ENCODE measurements at places on chromosomes 13 and 19.

- DNase-seq: no peak
These were observed 594 bp downstream of the URI1 start for GRCh38 chr19:29942404-29943261.

DNA sequence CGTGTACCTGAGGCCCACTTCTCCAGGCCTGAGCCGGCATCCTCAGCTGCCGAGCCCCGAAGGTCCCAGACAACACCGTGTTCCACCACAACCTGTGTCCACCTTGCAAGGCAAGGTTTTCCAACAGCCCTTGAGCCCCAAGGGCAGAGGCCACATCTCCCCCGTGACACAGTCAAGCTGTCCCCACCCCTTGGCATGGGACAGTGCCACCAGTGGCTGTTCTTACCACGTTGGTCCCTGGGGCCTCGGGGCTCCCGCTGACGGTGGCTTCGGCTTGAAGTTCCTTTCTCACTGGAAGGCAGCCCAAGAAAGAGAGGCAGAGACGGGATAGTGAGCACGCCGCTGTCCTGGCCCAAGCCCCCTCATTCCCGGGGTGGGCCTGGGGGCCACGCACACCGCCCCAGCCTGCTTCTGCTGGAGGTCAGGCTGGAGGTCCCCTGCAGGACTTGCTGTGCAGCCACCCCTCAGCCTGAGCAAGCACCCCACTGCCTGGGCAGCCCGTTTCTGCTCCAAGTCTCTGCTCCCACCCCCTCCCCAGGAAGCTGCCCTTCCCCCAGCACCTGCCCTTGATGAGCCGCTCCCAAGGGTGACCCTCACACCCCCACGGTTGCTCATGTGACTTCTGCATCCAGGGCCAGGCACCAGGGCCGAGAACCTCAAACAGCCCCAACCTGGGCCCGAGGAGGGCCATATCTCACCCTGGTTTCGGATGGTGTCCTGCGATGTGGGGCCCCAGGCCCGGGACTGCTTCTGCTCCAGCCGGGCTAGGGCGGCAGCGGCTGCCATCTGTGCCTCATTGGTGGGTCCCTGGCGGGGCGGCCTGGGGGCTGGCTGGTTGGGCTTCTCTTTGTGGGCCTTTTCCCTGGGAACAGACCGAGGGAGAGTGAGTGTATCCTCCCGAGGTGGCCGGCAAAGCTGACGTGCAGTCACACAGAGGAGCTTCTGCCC, 4.1 kb downstream of the UBXN6 start:
- no peak for DNase-seq

- DNase-seq: no peak
These were observed 81.4 kb upstream of the MEDAG start for GRCh38 chr13:30824651-30825050.

GRCh38 chr19:49677231-49677900, at the start of gene PRMT1:
PRMT1 (plus strand) TSS chr19:49677271; CDS start chr19:49677281, 10 bp downstream.
- no peak for DNase-seq

DNA sequence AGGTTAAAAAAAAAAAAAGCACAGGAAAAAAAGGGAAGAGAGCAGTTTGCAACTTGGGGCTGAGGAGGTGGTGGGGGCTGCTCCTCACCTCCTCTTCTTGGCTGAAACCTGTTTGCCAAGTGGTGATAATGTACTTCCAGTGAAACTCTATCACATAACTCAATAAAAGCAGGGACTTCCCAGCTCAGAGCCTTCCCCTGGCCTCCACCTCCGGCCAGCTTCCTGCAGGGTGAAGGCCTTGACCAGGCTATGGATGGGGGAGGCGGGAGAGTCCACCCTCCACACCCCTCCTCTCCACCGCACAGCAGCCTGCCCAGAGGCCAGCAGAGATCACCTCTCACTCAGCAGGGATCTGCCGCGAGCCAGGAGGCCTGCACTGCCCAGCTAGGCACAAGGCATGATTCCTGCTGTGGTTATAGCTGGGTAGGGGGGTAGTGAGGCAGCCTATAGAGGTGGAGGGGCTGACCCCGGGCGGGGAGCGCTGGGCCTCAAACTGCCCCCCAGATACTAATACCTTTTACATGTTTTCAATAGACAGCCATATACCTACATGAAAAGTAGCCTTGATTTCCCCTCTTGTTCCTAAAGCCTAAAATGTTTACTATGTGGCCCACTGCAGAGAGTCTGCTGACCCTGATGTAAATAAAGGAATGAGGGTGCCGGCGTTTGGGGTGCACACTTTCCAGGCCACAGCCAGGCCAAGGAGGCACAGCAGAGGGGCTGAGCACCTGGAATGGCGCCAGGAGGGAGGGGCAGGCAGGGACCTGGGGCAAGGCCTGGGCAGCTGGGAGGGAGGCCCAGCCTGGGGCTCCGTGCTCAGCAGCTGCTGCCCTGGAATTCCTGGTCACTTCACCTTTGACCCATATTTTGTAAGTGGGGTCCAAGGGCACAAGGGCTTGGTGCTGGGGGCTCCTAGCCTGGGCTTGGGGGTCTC, 10.3 kb downstream of the ZNF787 start:
- no peak for DNase-seq

DNA sequence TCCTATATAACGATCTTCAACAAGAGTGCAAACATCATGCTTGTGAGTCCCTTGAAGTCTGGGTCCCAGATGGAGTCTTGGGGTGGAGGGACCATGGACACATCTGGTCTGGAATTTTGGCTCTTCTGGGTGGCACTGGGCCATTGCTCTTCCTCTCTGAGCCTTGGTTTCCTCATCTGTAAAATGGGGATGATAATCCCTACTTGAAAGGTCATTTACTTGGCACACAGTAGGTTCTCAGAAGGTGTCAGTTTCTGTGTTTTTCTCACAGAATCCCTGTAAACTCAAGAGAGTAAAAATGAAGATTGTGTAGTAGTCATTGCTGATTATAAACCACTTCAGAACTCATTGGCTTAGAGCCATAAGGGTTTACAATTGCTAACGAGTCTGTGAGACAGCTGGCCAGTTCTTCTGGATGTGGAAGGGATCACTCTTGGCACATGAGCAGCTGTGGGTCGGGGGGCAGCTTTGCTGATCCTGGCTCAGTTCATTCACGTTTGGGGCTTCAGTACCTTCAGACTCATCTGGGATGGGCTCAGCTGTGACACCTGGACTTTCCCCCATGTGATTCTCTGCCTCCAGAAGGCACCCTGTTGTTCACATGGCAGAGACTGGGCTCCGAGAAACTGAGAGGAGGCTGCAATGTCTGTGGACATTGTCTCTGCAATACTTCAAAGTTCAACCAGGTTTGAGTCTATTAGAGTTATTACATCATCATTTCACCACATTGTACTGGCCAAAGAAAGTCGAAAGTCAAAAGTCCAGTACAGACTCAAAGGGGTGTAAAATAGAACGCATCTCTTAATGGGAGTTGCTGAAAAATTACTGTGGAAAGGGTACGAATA, 7.8 kb downstream of the CYP4F12 start:
- no peak for DNase-seq

DNA sequence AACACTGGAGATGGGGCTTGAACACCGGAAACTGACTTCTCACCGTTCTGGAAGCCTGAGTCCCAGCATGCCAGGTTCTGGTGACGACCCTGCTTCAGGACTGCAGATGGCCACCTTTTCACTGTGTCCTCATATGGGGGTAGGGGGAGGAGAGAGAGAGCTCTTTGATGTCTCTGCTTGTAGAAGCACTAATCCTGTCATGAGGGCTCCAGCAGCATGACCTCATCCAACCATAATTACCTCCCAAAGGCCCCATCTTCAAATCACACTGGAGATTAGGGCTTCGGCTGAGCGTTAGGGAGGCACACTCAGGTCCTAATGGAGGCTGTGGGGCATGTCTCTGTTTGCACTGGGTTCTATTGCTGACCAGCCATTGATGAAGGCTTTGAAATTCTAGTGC, 255.3 kb downstream of the TEX29 start:
- DNase-seq: no peak

DNA sequence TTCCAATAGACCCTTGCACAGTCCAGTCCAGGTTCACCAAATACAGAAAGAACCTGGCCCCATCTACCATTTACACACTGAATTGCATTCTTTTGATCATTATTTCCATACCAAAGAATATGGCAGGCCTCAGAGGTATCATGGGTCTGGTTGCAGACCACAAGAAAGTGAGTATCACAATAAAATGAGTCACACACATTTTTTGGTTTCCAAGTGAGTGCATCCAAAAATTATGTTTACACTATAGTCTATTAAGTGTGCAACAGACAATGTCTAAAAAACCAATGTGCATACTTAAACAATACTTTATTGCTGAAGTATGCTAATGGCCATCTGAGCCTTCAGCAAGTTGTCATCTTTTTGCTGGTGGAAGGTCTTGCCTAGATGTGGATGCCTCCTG, 105.3 kb downstream of the SPACA7 start:
- DNase-seq: no peak

GRCh38 chr13:80477661-80478443, 136.9 kb upstream of the SPRY2 start:
- DNase-seq: no peak

DNA sequence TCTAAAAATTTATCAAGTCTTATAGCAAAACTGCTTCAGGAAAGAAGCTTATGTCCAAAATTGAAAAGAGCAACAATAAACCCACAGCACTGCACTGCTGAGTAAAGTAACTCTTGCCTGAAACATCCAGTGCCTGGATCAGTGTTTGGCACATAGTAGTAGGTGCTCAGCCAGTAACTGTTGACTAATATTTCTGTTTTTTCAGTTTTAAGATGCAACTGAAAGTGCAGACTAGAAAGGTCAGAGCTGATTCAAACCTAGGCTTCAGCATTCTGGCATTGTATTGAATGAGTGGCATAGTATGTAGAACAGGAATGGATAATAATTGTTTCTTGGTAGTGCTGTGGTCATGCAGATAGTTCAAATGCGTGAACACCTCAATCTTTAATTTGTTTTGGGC, 67.6 kb downstream of the UBL3 start:
- DNase-seq: no peak

- DNase-seq: no peak
These were observed 24.0 kb upstream of the SCEL start for GRCh38 chr13:77511552-77511951.

GRCh38 chr13:41639237-41639904, 182.0 kb downstream of the RGCC start:
- no peak for DNase-seq

DNA sequence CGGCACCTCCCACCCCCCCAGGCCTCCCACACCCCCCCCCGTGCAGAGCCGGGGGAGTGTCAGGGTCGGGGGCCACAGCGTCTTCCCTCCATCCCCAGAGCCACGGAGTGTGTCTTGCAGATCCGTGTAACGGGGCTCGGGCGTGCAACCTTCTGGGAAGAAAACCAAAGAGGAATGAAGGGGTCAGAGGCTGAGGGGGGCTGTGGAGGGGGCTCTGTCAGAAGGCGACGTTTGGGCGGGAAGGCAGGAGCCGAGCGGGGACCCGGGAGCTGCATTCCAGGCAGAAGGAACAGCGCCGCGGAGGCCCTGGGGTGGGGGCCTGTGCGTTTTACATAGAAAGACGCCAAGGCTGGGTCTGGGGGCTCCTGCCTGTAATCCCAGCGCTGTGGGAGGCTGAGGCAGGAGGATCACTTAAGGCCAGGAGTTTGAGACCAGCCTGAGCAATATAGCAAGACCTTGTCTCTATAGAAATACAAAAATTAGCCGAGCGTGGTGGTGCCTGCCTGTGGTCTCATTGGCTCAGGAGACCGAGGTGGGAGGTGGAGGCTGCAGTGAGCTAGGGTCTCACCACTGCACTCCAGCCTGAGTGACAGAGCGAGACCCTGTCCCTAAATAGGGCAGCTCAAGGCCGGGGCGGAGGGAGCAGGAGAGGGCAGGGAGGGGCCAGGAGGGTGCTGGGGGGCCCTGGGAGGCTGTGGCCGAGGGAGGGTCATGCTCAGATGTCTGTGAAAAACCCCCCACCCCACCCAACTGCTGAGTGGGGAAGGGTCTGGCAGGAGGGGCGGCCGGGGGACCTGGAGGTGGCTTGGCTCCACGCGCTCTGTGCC, 27.8 kb downstream of the ARID3A start:
- no peak for DNase-seq

DNA sequence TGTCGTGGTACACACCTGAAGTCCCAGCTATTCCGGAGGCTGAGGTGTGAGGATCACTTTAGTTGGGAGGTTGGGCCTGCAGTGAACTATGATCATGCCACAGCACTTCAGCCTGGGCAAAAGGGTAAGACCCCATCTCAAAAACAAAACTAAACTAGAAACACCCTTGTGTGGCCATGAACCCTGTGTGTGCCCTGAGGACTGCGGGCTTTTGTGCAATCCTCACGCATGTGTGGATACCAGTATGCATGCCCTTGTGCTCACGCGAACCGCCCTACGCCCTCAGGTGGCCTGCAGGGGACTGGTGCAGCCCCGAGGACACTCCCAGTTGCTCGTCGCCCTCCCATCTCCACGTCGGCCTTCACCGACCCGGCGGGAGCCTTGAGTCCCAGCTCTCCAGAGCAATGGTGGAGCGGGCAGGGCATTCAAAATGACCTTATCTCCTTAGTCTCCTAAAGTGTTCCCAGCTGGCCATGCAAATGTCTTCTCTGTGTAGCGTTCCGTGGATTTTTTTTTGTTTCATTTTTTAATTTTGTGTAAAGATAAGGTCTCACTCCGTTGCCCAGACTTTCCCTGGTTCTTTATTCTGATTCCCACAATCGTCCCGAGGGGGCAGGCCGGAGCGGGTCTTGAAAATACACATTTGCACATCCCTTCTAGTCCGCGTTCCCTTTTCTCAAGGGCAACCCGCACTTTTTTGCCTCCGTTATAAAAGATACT, 868 bp upstream of the EGLN2 start:
- no peak for DNase-seq

DNA sequence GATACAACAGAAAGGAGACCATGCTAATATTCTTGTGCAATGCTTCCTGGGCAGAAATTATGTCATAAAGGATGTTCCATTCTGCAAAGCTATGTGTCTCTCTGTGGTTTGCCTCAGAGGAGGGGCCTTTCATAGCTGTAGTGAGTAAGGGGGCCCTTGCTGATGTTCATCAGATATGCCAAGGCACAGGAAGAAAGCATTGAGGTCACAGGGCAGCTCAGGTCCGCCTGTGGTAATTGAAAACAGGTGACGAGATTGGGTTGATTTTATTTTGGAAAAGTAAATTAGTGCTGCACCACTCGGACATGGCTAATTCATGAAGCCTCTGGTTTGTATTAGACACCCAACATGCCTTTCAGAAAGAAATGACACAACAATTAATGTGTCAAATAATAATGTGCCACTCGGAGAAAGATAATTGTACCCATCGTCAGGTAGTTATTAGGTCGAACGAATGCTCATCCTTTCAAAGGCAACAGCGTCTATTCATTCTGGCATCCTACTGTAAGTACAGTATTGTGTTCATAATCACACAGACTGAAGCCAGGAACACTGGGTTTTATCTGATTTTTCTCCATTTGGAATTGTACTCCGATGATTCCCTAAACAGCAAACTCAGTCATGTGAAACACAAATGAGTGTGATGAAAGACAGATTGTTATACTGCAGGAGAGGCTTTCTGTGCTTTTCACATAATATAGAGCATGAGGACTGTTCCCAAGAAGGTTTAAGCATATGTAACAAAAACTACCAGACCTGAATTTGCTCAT, 421.6 kb upstream of the KLF12 start:
- no peak for DNase-seq
